ENCODE measurements at places on chromosomes 1 and 21.

DNA sequence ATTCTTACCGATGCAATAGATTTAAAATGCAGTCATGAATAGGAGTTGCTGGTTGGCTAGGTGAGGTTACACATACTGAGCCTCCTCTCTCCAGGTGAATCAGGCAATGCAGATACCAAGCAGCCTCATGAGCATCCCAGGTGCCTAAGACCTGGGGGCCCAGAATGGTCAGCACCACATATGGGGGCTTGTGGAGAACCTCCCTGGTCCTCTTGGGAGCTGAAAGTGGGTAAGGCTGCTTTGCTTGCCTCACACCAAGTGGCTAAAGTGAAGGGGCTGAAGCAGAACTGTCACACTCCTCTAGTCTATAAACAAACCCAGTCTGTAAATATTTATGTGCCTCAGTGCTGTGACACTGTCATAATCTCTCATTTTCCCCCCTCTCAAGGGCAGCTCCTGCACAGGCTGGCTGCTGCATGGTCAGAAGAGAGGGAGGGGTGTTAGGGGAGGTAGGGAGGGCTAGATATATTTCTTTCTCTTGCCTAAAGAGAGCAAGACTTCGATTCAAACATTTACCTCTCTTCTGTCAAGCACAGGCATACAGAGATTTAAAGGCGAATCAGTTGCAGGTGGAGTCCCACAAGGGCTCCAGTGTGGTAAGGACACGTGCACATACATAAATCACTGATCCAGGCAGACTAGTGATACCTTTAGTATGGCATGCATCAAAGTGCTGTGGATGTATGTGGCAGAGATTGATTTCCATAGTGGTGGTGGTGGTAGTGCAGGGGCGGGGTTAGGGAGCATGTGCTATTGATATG lies 157.9 kb upstream of the TNR start:
- H3K27me3 ChIP-seq, result no peaks in the 10 kb centered on the region
- no peaks in the 10 kb centered on the region for H3K4me1 ChIP-seq
- no peak for DNase-seq
- H3K4me3 ChIP-seq, result no peak overlapping the region
- H3K27ac ChIP-seq, result no peak overlapping the region

DNA sequence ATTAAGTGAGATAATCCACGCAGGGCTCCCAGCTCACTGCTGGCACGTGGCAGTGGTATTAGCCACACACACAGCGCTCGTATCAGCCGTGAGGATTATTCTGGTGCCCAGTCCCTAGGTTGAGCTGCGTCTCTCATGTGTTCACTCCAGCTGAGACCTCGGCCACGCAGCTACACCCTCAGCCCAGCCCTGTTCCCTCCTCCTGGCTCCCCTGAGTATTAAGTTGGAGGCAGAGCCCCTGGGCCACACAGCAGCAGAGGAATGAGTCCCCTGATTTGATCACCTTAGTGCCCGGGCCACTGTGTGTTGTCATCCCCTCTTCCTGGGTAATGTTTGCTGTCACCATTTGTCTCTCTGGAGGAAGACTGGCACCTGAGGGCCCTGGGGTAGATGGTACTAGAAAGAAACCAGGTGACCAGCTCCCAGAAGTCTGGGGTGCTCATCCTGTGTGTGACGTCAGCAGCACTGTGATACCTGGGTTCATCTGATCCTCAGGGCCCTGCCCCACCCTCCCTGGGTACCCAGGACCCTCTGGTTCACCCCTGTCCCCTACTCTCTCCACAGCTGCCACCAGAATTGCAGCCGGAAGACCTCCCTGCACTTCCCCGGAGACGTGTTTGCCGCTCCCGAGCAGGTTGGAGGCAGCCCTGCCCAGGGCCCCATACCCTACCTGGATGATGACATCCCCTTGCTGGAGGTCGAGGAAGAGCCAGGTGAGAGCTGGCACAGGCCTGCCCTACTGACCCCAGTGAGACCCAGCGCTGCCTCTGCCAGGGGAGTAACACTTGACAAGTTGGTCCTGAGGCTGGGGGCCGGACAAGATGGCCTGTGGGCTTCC lies 40.1 kb downstream of the DISP3 start:
- no peak overlapping the region for H3K27ac ChIP-seq
- H3K36me3 ChIP-seq, result no peaks in the 10 kb centered on the region
- no peaks in the 10 kb centered on the region for H3K27me3 ChIP-seq
- no peak overlapping the region for H3K4me3 ChIP-seq

DNA sequence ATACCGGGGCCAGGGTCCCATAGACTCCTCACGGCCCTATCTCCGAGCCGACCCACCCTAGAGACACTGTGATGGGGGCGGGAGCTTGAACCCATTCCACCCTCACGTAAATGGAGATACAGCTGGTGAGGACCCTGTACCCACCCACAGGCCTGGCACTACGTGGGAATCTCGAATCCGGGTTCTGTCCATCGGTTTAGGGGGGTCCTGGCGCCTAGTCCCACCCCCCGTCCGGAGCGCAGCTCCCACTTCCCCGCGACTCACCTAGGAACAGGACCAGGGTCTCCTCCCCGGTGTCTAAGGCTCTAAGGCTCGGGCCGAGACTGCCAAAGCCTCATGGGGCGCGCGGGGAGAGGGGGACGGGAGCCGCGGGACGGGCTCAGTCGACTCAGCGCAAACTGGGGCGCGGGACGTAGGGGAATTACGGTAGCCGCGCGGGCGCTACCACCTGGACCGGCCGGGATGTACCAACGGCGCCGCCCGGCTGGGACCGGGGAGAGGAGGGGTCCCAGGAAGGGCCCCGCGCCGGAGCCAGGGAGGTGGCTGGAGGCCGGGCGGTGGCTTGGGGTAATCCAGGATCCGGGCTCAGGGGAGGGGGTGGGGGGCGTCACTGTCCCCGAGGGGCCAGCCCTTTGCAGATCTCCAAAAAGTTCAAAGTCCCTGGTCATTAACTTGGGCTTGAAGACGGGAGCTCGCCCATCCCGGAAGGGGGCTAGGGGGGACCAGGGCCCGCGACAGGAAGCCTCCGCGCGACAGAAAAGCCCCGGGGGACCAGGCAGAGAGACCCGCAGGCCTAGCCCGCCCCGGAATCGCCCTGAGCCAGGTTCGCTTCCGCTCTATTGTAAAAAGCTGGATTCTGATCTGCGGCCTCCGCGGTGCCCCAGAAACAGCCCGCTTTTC lies 1.0 kb downstream of the PLEKHG5 start:
- peak overlapping the region; percentile 85 for H3K4me3 ChIP-seq
- H3K27ac ChIP-seq, result peak overlapping the region; percentile 78
- no peaks in the 10 kb centered on the region for H3K36me3 ChIP-seq
- H3K27me3 ChIP-seq, result no peaks in the 10 kb centered on the region
- no peak for DNase-seq
- H3K4me1 ChIP-seq, result peaks cover 27% of the 10 kb centered on the region

DNA sequence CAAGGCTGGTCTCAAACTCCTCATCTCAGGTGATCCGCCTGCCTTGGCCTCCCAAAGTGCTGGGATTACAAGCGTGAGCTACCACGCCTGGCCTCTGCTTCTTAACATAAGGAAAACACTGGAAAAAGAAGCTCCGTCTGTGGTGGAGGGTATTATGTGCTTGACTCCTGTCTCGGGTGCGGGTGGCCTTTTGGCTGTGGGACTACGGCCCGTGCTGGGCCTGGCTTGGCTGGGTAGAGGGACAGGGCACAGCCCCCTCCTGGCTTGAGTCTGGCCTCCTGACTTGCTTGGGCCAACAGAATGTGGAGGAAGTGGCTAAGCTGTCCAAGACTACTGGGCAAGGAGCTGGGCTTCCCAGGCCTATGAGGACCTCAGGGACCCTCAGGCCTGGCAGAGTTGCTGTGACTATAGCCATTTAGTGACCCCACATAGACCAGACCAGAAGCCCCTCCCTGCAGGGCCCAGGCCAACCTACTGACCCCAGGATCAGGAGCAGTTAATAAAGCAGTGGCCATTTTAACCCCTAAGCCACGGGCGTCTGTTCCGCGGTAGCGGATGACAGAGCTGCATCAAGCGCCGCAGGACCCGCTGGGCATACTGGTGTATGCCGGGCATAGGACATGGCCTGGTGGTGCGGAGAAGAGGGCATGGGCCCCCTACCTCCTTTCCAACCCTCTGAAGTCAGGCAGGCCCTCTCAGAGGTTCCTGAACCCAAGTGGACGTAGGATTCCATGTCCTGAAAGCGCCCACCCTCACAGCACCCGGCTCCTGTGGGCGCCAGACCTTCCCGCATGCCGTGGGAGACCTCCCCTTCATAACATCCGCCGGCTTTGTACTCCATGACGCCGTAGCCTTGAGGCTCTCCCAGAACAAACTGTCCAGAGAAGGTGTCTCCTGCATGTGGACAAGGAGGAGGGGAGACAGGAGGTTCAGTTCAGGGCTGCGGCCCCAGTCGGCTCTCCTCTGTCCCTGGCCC lies 4.4 kb downstream of the MORN1 start:
- DNase-seq, result no peak
- H3K36me3 ChIP-seq, result no peaks in the 10 kb centered on the region
- H3K27ac ChIP-seq, result no peak overlapping the region
- H3K4me3 ChIP-seq, result no peak overlapping the region
- H3K4me1 ChIP-seq, result peaks cover 12% of the 10 kb centered on the region
- H3K27me3 ChIP-seq, result no peaks in the 10 kb centered on the region

GRCh38 chr1:236639686-236640085 lies 35.4 kb upstream of the HEATR1 start:
- no peak overlapping the region for H3K4me3 ChIP-seq
- no peaks in the 10 kb centered on the region for H3K27me3 ChIP-seq
- no peaks in the 10 kb centered on the region for H3K4me1 ChIP-seq

DNA sequence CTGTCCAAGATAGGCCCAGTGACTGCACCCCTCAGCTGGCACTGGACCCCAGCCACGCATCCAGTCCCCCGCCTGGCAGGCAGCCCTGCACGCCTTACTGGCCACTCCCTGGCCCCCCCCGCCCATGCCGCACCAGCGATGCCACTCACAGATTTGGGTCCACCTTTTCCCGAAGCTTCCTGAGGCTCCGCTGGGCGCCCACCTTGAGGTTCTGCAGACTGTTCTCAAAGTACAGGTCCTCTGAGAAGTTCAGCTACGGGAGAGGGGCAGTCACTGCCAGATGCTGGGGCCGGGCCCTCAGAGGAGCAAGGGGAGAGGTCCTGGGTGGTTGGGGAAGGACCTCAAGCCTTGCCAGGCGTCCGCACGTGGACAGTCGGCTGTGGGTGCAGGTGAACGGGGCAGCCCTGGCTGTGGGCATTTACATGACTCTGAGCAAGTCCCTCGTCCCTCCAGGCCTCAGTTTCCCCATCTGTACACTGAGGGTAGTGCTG lies 8.1 kb downstream of the PRXL2B start:
- H3K4me1 ChIP-seq, result no peaks in the 10 kb centered on the region
- DNase-seq, result no peak
- H3K36me3 ChIP-seq, result no peaks in the 10 kb centered on the region
- H3K27me3 ChIP-seq, result no peaks in the 10 kb centered on the region

DNA sequence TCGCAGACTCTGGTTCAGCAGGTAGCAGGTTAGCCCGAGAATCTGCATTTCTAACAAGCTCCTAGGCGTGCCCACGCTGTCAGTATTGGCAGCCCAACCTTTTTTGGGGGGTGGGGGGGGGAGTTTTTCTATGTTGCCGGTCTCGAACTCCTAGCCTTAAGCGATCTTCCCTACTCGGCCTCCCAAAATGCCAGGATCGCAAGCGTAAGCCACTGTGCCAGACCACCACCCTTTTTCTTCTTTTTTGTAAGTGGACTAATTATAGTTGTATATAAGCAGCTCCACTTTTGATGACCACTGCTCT lies 480 bp upstream of the MIS18A start:
- H3K4me3 ChIP-seq, result peak overlapping the region; percentile 87
- DNase-seq, result no peak

DNA sequence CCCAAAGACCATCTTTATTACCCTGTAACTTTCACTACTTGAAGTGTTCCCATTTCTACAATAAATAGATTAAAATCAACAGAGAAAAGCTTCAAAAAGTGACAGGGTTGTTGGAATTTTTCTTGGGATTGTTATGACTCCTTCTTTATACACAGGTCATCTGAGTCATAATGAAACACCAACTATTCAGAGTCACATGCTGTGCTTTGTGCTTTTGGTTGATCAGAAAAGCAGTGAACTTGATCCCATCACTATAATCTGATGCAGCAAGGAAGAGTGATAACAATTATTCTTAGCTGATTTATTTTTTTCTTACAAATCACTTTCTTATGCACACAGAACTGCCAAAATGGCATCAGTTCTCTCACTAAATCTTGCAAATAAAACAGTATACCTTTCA lies 422.9 kb downstream of the PTBP2 start:
- H3K4me3 ChIP-seq, result no peak overlapping the region
- H3K4me1 ChIP-seq, result no peaks in the 10 kb centered on the region
- H3K27me3 ChIP-seq, result no peaks in the 10 kb centered on the region
- no peak overlapping the region for H3K27ac ChIP-seq
- DNase-seq, result no peak

- DNase-seq, result no peak
- no peak overlapping the region for H3K4me3 ChIP-seq
- no peaks in the 10 kb centered on the region for H3K4me1 ChIP-seq
- no peaks in the 10 kb centered on the region for H3K27me3 ChIP-seq
- no peaks in the 10 kb centered on the region for H3K36me3 ChIP-seq
- H3K27ac ChIP-seq, result no peak overlapping the region
These were observed 357.1 kb downstream of the DISC1 start for GRCh38 chr1:231983588-231984193.

DNA sequence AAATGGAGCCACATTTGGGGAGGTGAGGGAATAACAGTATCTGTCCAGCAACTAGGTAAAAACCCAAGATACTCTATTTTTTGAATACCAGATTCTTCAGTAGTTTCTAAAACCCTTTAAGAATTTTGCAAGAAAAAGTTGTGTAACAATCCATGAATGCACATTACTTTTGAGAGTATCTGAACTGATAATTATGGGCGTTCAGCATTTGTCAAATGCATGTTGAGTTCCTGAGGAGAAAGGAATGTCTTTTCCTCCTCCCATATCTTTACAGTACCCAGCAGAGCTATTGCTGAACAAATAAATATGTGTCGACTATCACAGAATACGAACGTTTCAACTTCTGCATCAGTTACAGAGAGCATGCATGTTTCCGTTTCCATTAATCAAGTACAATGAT lies 104.5 kb downstream of the PCNX2 start:
- H3K36me3 ChIP-seq, result no peaks in the 10 kb centered on the region
- H3K4me3 ChIP-seq, result no peak overlapping the region

GRCh38 chr1:54176621-54177327 lies 23.1 kb downstream of the CYB5RL start:
- no peak overlapping the region for H3K27ac ChIP-seq
- no peaks in the 10 kb centered on the region for H3K36me3 ChIP-seq
- H3K27me3 ChIP-seq, result no peaks in the 10 kb centered on the region
- DNase-seq, result no peak
- no peak overlapping the region for H3K4me3 ChIP-seq

Data from Panc1 (cell line).